ENCODE measurements at places on chromosomes 5 and 9.

GRCh38 chr9:16673171-16673570 lies 197.3 kb downstream of the BNC2 start:
- DNase-seq = no peak

DNA sequence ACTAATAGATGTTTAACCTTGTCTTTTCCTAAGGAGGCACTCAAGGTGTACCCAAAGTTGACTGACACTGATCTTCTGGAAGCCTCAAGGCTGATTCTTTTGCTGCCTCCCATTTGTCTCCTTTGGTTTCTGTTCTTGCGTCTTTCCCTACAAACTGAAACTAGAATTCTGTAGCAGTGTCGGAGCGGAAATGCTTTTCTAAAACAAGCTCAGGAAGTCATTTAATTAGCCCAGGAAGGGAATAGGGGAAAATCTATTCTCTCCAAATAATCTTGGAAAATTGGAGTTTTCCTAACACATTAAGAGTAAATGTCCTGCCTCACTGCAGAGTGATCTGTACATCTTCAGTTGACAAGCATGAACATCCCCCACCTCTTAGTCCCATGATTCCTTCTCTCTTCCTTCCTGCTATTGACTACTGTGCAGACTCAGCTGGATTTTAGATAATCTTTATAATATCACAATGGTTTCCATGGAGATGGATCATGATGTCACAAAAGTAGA lies 182.7 kb downstream of the NR3C1 start:
- DNase-seq = no peak

GRCh38 chr9:135887585-135888050 lies 19.7 kb downstream of the CAMSAP1 start:
- DNase-seq = peak; percentile 14

DNA sequence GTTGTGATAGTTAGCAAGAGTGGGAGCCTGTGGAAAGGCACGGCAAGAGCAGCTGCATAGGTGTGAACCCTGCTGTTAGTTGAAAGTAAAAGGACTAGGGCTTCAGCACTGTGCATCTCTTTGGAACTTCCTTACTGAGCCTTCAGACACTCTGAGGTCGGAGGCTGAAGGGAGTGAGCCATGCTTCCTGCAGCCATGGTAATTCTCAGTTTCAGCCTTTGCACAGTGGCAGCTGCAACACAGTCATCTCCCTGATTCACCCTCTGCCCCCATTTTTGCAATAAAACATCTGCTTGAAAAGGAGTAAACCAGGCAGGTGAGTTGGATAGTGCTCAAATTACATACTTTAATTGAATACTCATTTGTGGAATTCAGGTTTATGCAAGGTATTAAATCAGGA lies 6.5 kb upstream of the TLE4 start:
- no peak for DNase-seq

DNA sequence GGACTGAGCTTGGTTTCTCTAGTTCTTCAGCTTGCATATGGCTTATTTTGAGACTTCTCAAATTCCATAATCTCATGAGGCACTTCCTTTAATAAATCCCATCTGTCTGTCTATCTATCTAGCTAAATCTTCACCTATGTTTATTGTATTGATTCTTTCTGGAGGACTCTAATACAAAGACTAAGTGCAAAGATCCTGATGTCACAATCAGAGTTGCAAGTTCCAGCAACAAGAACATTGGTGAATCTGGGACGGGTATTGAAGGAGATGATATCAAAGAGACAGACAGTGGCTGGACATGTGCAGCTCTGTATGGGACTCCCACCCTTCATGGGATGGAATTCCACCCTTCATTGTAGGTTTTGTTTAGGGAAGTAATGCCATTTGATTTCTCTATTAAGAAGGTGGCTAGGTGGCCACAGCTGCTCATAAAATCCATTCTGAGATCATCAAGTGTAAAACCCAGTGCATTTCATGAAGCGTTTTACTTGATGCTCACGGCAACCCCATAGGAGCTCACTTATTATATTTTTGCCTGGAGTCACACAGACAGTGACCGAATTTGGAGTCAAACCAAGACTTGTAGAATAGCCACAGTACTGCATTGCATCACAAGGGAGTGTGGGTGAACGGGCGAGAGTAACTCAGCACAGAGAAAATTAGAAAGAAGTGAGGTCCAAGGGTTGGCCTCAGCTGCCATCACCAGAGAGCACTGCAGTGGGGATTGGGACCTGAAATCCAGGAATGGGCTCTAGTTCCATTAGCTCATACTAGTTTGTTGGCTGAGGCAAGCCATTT lies 24.9 kb downstream of the TAS2R1 start:
- no peak for DNase-seq

DNA sequence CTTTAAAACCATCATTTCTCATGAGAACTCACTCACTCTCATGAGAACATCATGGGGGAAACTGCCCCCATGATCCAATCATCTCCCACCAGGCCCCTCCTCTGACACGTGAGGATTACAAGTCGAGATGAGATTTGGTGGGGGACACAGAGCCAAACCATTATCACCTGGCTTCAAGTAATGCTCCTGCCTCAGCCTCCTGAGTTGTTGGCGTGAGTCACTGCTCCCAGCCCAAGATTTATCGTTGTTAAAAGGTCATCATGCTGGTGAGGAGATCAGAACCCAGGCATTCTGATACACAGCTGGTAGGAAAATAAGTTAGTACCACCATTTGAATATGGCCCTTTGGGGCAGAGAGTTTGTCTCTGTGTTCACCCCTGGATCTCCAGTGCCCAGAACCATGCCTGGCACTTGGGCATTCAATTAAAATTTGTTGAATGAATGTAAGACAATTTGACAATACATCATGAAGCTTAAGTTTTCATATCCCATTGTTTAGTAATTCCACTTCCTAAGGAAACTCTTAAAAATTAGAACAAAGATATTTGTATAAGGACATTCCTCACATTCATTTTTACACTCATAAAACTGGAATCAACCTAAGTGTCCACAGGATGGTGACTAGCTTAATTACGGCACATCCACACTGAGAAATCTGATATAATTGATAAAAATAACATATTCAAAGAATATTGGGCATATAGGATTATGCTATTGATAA lies 58.0 kb upstream of the COL15A1 start:
- DNase-seq = no peak

- no peak for DNase-seq
Measured at GRCh38 chr9:22158271-22158670, 149.2 kb upstream of the CDKN2B start.

GRCh38 chr5:61746831-61747575 lies 414.9 kb downstream of the ZSWIM6 start:
- no peak for DNase-seq

DNA sequence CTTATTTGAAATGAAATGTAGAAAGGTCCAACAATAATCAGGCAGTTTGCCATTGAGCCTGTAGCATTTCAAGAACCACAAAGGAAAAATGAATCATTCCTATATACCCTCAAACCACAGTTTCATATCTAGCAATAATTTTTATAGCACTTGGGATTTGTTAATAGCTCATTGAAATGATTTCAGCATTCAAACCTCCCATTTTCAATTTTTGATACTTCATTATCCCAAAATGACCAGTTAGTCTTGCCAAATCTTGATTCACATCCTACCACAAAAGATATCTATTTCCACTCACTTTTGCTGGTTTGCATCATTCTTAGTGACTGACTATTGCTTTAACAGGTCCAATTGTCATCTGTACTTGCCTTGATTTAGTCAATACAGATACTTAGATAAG lies 790.1 kb downstream of the TLE1 start:
- DNase-seq = no peak

DNA sequence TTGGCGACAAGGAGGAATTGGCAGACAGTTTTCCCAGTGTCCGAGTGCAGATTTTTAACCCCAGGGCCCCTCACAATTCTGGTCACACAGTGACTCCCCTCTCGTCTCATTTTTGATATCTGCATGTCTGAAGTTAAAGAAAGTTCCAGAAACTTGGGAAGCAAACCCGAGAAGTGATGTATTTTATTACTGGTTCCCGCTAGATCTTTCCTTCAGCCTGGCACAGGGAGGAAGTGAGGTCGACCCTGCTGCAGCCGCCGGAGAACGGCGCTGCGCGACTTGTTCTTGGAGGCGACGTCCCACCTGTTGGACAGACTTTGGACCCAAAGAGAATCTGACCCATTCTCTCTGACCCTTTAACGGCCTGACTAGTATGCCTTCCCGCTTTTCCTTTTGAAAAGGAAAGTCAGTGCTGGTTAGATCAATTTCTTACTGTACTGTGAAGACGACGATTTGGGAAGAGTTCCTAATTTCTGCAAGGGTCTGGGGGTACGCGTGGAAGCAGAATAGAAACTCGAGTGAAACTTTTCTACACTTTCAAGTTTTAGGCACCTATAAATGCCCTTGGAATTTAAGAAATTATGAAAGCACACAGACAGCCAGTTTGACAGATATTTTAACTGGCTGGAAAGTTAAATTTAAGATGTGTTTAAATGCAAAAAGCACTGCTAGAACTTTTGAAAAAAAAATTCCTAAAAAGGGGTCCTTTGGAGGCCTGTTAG lies 744 bp downstream of the OTULIN start:
- DNase-seq = no peak

DNA sequence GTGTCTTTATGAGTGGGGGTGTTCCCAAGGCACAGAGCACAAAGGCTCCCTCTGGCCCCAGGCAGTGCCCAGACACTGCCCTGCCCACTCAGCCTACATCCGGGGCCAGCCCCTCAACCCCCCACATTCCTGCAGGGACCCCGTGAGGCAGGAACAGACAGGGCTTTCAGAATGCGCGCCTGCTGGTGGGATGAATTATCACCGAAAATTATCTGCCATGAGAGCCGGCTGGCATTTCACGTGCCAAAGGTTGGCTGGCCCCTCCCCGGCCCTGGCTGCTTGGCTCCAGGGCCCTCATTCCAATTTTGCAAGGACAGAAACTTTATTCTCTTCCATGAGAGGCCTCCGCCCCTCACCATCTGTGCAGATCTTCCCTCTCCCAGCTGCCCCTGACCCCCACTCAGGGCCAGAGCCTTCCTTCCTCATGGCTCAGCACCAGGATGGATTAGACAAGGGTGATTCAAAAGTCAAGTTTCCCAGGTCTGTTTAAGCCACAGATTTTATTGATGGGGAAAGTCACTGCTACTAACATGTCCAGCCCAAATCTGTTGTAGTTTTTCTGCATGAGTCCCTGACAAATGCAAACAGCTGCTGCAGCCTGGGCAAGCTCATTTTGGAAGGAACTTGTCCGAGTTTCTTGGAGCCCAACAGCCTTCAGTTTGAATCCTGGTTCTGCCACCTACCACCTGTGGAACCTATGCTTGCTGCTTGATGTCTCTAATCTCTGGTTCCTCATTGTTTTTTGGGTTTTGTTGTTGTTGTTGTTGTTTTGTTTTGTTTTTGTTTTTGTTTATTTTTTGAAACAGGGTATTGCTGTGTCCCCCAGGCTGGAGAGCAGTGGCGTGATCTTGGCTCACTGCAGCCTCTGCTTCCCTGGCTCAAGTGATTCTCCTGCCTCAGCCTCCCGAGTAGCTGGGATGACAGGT lies 32.3 kb upstream of the WDR38 start:
- no peak for DNase-seq

DNA sequence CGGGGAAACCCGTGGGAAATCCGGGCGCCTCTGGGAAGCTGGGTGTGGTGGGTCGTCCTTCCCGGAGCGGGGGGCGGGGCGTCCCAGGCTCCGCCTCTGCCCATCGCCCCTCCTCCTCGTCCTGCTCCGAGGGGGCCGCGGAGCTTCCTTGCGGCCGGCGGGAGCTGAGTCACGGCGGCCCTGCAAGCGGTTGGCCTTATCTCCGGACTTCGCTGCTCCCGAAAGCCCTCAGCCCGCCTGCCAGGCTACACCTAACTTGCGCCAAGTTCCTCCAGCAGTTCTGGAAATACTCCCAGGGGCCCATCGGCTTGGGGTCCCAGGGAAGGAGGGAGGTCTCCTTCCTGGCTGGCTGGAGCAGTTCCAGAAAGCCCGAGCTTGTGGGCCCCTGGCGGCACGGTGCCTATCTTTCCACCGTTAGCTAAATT lies 54.1 kb upstream of the CDKN2AIPNL start:
- DNase-seq = peak; percentile 23

GRCh38 chr5:45171563-45171962 lies 362.8 kb downstream of the MRPS30 start:
- no peak for DNase-seq

DNA sequence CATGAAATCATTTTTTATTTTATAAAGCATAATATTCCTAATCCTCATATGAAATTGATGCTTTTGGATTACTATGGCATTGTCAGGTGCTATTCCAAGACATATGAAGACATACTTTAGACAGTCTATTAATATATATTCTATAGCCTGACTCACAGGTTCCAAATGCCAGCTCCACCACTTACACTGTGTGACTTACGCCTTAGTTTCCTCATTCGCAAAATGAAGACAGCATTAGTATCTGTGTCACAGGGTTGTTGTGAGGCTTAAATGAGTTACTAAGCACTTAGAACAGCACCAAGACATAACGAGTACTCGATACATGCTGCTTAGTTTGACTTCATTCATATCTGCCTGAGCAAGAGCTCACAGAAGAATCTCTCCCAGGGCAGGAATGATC lies 132.2 kb upstream of the PTGER4 start:
- DNase-seq = no peak

GRCh38 chr5:152472083-152472482 lies 67.0 kb upstream of the NMUR2 start:
- no peak for DNase-seq

DNA sequence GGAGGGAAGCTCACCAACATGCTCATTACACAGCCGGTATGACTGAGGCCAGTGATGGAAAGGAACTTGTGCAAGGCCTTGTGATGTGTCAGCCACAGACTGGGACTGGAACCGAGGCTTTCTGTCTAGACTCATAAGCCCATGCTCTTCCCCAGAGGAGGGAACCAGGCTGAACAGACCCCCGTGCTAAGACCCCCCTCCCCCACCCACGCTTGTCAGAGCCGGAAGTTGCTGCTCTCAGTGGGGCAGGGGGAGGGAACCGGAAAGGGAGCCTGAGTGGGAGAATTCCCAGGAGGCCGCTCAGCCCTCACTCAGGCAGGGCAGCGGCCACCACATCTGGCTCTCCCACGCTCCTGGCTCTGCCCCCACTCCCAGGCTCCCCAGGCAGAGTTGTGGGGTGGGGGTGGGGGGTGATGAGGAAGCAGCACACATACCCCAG lies 4.1 kb upstream of the PDGFRB start:
- DNase-seq = no peak

DNA sequence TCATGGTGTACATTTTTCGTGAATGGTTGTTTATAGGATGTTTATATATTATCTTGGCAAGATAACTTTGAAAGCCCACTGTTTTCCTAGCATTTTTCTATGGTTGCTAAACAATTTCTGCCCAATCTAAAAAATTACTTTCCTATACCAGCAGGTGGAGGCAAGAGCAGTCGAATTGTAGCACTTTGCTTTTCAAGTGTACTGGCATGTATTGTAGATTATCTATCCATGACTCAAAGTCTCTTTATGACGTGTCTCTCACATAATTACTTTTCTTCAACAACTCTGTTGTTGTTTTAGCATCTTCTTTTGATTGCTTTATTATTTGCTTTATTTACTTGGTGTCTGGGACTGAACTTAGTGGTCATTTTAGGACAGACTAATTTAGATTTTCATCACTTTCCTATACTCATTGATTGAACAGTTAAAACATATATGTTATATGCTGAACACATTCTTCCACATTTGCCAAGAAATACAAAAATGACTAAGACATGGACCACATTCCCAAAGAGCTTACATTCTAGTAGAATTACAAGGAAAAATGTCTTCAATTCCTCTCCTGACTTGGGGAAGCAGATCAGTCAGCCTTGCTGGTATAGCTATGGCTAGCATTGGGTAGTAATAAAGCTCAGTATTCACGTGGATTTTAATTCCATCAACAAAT lies 20.7 kb downstream of the NLN start:
- no peak for DNase-seq

GRCh38 chr5:87400305-87400899 lies 12.3 kb downstream of the CCNH start:
- DNase-seq = no peak
